ENCODE measurements at places on chromosomes 12 and 14. TPM values are rescaled to one million over a fixed set of nuclear protein-coding genes. Genes with fewer than 3 reads are reported as not detected.

Gene DBX2
- 0.27 TPM for total RNA-seq

Gene LPAR5
- 0.57 TPM for total RNA-seq

DNA sequence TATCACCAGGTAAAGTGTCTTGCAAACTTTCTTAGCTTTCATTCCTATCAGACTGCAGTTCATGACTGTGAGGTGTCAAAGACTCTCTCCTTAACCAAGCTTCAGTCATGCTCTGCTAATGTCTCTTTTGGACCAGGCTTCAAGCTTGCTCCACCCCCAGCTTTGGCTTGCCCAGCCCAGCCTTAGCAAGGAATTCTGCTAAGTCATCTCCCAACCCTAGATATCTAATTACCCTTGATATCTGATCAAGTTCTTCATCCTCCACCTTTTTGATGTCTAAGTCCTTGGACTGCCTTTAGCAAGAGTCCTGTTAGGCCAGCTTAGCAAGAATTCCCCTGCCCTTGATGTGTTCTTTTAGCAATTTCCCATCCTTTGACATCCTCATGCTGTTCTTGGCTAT lies 108.9 kb upstream of the FGD4 start:
- no peak for DNase-seq

Gene SYT10
- total RNA-seq: 0.78 TPM

GRCh38 chr12:54443446-54443845 lies 24.4 kb upstream of the ITGA5 start:
- DNase-seq: no peak

DNA sequence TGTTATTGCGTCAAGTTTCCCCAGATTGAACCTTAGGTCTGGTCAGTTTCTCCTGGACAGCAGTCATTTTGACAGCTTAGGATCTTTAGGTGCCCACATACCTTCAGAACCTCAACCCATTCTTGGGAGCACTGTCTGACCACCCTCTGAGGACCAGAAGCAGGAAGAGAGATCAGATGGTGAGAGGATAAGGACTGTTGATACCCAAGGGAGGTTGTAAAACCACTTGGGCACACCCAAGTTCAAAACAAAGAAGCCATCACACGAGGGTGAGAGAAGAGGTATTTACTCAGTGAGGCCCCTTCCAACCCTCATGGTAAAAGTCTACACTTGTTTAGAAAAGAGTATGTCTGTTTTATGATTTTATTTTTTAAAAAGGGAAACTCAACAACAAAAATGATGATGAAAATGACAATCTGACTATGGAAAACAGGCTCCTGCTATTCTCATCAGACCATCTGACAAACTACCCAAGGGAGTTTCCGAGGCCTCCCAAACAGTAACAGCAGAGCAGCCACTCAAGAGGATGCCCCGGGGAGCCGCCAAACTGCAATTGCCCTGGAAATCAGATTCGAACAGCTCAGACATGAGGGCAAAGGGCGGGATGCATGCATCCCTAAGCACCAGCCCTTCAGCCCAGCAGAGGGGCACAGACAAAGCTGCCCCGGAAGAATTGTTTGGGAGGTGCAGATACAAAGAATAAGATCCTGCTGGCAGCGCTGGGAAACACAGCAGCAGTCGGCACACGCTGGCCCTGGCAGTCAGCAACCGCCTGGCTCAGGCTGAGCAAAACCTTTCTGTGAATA lies 162.6 kb upstream of the PLEKHG7 start:
- DNase-seq: peak; percentile 14

Gene VRTN
- 128 TPM for total RNA-seq

DNA sequence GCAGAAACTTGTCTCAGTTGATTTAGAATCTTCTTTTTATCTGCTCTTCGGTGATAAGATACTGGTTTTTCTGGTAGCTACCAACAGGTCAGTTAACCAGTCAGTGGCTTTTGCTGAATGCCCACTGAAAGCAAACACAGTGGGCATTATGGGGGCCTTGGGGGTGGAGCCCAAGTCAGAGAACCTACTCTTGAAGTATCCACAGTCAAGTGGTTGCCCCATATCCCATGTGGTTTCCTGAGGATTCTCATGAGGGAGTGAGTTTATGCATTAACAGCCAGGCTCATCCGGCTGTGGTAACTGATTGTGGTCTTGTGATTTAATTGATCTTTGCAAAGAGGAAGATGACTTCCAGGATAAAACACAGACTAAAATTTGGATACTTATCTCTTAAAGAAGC lies 83.7 kb downstream of the ST8SIA1 start:
- DNase-seq: no peak
